ENCODE measurements at places on chromosomes 5 and 9.
A peak's percentile ranks its signal among the peaks of the same experiment; 100 is the strongest.

GRCh38 chr5:166441-167372 lies 24.6 kb upstream of the LRRC14B start:
- no peak for DNase-seq

- no peak for DNase-seq
Measured at GRCh38 chr9:100838857-100839256, 189.7 kb upstream of the PLPPR1 start.

DNA sequence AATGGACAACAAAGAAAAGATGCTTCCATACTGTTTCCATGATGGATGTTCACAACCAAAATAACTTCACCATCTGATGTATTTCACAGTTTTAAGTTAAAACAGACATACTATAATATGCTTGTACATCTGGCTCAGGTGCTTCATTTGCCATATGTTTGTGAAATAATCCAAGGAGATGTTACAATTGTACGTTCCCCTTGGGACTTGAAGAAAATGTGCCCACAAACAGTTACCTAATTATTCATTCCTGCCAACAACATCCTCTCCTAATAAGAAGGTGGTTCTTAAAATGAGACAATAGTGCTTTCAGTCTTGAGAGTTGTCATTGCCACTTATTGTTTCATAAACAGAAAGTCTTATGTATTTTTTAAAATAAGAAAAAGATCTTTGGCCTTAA lies 33.1 kb upstream of the SMARCA2 start:
- no peak for DNase-seq

- no peak for DNase-seq
Measured at GRCh38 chr5:170628691-170629565, 125.1 kb downstream of the KCNIP1 start.

GRCh38 chr5:102036927-102037326 lies 259.2 kb downstream of the SLCO4C1 start:
- DNase-seq: no peak

DNA sequence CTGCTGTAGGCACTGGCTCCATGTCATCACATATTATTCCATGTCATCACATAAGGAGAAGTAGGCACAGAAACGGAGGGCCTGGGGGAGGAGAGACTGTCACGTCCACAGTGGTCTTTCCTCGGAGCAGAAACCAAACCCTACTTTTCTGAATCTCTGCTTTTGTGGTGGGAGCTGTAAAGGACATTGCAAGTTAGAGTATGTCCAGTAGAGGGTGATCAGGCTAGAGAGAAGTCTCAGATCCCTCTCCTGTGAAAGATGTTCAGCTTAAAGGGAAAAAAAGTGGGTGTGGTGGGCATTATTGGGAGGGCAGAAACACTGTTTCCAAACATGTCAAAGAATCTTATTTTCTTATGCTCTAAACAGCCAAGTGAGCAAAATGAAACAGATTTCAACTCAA lies 19.4 kb upstream of the FBP2 start:
- no peak for DNase-seq

- DNase-seq: peak; percentile 64
Measured at GRCh38 chr5:40623480-40624420, 56.0 kb upstream of the PTGER4 start.

Measured in CD4-positive, alpha-beta T cell treated with Interleukin-12 subunit alpha and Interleukin-12 subunit beta, for 1 hour (primary cell).